Natural killer cell (primary cell): ENCODE measurements at places on chromosomes 2 and 18.

- DNase-seq: no peak
Measured at GRCh38 chr2:213243189-213244044, 40.8 kb upstream of the SPAG16 start.

DNA sequence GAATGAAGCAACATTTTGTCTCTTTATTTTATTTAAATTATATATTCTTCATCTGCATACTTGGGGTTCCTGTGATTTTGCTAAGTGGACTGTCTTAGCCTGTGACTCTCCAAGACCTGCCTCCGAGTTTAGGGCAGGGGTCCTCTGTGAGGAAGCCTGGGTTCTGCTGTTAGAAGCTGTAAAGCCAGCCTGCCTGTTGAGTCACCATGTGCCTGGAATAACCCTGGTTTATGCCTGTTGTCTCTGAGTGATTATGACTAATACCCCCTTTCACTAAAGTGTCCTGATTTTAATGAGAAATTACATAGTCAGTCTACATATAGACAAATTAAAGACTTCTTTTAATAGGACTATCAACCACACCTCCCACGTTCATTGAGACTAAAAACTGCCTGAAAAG is 369.1 kb downstream of the ZNF521 start:
- no peak for DNase-seq

DNA sequence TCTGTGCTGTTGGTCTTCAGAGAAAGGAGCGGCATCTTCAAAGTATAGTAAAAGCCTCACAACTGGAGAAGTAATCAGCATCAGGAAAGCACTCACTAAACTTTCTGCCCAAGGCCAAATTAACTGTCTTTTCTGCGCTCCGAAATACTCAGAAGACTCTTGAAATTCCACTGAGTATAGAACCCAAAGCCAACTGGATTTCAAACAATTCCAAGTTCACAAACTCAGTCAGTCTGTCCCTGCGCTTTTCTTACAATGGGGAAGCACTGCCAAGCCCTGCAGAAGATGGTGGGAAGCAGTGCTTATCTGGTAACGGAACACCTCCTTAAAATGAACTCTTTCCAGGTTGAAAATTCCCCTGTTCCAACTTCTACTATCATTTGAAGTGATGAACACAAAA is 193.5 kb downstream of the NCKAP5 start:
- no peak for DNase-seq

GRCh38 chr2:121360566-121361300 is 75.7 kb upstream of the TFCP2L1 start:
- DNase-seq: no peak

DNA sequence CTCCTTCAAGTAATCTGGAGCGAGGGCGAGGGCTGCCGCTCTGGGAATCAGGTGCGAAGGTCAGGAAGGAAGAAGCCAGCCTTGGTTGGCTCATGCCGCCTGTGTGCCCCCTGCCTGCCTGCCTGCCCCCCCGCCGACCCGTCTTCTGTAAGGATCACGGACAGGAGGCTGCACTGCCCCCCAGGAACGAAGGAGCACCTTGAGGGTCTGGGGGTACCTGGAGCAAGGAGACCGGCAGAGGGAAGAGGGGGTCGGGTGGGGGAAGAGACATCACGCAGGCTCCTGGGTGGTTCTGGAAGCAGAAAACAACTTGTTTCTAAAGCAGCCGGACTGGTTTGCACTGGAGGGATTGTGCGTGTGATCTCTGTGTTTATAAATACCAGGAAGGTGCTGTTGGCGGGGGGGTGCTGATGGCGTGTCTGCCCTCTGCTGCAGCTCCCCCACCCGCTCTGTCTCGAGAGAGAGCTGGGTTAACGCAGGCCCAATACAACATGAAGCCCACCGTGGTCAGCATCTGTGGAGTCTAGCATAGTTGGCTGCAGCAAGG is 1.7 kb downstream of the FOSL2 start:
- peak; percentile 58 for DNase-seq

DNA sequence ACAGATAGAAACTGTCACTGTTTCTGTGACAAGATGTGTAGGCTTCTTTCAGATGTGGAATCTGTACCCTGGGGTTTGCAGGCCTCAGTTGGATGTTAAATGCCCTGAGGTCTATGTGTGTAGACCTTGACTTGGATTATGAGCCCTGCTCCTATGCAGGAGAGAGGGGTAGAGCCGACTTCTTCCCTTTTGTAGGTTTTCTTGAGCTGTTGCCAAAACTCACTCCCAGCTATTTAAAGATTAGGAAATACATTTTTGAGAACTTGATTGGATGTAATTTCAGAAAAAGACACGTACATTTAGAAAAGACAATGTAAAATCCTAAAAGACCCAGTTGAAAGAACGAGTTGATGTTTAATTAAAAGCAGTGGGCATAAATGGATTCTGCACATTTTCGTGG is 374.8 kb downstream of the SLC4A3 start:
- no peak for DNase-seq

GRCh38 chr2:175282886-175283285 is 101.4 kb upstream of the ATP5MC3 start:
- no peak for DNase-seq

GRCh38 chr2:207501802-207502576 is 27.8 kb upstream of the CREB1 start:
- DNase-seq: no peak

DNA sequence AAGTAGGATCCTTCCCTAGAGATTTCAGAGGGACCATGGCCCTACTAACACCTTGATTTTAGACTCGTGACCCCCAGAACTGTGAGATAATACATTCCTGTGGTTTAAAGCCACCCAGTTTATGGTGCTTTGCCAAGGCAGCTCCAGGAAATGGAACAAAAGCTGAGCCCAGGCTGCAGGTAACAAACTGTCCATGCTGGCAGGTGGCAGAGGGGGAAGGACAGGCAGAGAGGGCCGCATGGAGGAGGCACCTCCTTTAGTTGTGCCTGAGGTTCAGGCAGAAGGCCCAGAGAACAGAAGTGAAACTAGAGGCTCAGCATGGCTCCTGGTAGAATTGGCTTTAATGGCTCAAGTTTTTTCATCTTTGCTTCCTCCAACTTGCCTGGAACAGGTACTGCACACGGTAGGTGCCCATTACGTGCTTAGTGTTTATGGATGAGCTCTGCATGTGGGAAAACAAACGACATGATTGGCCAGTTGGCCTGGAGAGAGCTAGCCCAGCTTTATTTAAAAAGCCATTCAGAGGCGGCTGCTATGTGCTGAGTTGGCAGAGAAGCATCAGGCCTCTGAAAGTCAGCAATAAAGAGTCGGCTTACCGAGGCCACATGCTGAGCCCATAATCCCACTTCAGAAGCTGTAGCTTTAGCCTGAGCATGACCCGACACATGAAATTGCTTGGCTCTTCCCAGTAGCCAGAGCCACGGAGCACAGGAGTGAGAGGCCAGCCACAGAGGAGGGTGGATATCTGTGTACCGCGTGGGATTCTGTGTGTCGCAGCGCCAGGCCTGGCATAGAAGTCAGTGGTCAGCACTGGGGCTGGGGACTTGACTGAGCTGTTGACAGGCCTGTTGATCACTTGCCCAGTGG is 36.5 kb downstream of the HS1BP3 start:
- DNase-seq: no peak

DNA sequence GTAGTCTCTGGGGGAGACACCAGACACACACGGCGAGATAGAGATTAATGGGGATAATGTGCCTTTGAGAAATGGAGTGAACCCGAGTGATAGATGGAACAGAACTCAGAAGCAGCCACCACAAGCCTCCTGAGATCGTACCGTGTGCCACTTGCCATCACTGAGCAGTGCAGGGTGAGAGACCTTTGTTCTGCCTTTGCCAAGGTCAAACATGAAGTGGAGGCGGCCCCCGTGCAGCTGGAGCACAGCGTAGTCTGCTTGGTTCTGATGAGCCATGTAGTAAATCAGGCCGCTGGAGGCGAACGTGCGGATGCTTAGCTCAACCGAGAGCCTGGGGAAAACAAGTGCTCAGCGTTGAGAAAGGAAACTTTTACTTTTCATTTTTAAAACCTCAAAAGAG is 167.0 kb downstream of the LAMA1 start:
- no peak for DNase-seq

DNA sequence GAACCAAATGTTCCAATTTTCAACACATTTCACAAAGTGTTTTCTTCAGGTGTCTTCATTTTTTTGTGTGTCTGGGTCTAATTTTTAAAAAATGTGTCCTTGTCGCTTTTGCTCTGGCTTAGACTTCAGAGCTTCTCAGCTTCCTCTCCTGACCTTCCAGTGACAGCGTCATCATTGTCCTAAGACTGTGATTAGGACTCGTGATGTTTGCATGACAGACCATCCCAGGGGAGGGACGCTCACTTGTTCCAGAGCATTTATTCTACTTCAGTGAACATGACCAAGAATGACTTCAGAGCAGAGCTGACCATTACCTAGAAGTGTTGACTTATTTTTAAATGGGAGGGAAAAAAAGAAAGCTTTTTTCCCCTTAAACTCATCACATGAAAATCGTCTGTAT is 591.9 kb downstream of the IRS1 start:
- DNase-seq: no peak

- no peak for DNase-seq
Measured at GRCh38 chr2:8481463-8482009, 200.3 kb upstream of the ID2 start.

GRCh38 chr2:47737-48136 is 1.4 kb upstream of the FAM110C start:
- DNase-seq: no peak
